ENCODE measurements at places on chromosomes 12 and 14.

GRCh38 chr14:89955022-89955744, 544 bp upstream of the TDP1 start:
- DNase-seq, result no peak

DNA sequence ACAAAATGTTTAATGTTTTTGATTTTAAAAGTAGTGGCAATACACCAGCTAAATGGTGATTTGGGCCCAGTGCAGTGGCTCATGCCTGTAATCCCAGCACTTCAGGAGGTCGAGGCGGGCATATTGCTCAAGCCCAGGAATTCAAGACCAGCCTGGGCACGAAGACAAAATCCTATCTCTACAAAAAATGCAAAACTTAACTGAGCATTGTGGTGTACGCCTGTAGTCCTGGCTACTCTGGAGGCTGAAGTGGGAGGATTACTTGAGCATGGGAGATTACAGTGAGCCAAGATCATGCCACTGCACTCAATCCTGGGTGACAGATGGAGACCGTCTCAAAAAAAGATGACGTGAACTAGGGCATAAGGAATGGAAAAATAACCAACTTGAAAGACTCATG, 4.7 kb downstream of the RPL36AL start:
- DNase-seq, result no peak

GRCh38 chr14:61451891-61452400, 130.6 kb downstream of the PRKCH start:
- DNase-seq, result no peak

GRCh38 chr14:55412676-55413075, 1.0 kb upstream of the ATG14 start:
- no peak for DNase-seq

- no peak for DNase-seq
Observed at GRCh38 chr12:39803151-39803550, 183.5 kb upstream of the ABCD2 start.

DNA sequence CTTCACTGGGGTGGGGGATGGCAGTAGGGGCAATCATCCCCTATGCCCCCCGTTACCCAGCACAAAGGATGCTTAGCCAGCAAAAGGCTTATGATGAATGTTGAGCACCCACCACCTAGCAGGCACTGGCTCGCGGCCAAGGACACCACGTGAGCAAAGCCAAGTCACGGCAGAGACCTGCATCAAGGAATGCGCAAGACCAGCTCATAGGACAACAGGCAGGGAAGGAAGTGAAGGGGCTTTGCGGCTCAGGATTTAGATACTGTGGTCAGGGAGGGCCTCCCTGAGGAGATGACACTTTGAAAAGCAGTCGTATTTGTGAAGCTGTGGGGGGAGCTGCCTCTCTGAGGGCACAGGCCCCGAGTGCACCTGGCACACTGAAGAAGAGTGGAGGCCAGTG, 32.8 kb downstream of the SH2B3 start:
- DNase-seq, result peak; percentile 63

- no peak for DNase-seq
Observed at GRCh38 chr12:48067250-48067938, 38.5 kb downstream of the SENP1 start.

DNA sequence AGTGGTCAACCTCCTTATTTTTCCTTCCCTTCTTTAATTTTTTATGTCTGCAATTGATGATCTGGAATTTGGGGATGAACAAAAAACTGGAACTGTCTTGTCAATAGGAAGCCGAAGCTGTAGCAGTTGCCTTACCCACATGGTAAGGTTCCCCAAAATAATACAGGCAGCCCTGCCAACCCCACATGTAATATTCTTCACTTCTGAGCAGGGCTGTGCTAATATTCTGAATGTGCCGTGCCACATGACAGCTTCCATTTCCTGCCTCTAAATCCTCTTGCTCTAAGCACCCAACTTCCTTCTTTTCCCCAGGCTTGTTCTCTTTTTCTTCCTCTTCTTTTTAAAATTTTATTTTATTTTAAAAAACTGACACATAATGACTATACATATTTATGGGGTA, 39.6 kb downstream of the GPATCH2L start:
- DNase-seq, result no peak

DNA sequence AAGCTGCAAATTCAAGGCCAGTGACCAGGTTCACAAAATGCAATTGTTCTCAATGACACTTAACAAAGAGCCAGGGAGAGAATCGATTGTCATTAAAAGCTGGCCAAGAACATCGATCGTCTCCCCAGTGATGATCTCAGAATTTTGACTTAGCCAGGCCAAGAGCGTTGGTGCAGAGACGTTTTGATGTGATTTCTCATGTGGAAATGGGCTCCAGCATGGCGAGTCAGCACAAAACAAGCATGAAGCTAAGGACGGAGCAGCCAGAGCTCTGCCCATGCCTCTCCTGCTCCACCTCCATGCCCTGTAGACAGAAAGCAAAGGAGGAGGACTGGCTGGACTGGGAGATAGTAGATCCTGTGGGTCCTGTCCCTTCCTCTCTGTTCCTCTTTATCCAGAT, 270.8 kb downstream of the FOXN3 start:
- DNase-seq, result no peak

DNA sequence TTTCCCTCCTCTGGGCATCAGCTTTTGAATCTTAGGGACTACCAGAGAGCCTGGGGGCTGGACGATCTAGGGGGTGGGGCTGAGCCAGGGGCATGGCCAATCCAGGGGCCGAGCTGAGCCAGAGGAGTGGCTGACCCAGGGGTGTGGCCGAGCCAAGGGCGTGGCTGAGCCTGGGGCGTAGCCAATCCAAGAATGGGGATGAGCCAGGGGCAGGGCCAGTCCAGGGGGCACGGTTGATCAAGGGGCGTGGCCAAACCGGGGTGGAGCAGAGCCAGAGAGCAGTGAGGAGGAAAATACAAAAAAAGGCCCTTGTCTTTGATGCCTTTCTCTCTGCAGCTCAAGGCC, 219.3 kb upstream of the NOS1 start:
- no peak for DNase-seq

DNA sequence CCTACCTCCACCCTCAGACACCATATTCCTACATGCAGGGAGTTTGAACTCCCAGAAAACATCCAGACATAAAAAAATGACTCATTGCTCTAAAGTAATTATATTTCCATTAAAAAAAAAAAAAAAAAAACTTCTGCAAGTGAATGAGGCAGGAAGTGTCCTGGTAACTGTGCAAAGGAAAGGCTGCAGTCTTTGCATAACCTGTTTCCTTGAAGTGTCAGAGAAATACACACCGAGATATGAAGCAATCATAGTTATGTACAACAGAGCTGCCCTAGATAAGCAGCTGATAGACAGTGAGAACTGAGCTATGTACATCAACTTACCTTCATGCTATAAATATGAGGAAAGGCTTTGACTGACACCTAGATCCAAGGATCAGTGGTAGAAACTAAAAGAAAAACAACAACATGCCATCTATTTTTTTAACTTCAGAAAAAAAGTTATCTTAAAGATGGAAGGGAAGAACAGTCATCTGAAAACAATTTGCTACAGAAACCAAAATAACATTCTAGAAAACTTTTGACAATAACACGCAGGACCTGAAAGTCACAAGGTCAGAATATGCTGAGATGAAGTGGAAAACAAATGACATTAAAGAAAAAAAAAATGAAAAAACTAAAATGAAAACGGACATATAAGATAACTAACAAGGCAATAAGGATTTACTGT, 263.2 kb downstream of the SEC23A start:
- no peak for DNase-seq

GRCh38 chr14:104595911-104596450, 8.6 kb downstream of the TMEM179 start:
- no peak for DNase-seq

- no peak for DNase-seq
Observed at GRCh38 chr14:33402604-33403003, 463.9 kb downstream of the NPAS3 start.

- no peak for DNase-seq
Observed at GRCh38 chr14:65501328-65501727, 88.8 kb downstream of the FUT8 start.

- no peak for DNase-seq
Observed at GRCh38 chr14:64208981-64209380, 85.2 kb downstream of the ESR2 start.

DNA sequence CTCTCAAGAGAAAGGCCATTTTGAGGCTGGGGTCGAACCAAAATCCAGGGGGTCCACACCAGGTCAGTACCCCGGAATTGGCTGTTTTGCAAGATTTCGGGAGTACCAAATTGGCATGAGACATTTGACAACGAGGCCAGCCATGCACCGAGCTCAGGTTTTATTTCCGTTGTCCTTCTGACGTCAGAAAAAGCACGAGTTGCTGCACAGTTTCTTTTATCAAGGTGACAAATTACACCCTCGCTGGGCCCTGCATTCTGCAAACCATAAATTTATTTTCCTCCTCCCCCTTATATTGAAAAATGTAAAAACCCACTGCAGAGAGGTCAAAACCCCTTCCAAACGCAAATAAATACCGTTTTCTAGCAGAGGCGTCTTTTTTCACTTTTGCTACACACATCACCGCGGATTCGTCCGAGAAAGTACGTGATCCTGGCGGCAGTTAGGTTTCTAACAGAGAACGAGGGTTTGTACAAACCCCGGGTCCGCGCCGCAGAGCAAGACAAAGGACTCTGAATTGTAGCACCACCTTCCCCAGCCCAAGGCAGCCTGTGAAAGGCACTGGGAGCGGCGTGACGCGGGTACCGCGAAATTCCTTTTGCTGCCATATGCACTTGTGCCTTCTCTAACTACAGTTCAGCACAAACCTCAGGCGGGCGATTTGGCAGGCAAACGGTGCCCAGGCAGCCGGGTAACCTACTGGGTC, 1.8 kb downstream of the SLC38A1 start:
- DNase-seq, result peak; percentile 32

GRCh38 chr12:112004041-112004440, 8.9 kb downstream of the TMEM116 start:
- DNase-seq, result no peak

GRCh38 chr12:70044167-70044566, 199.1 kb upstream of the CNOT2 start:
- no peak for DNase-seq

GRCh38 chr12:107605293-107605692, 80.3 kb upstream of the PWP1 start:
- DNase-seq, result no peak

DNA sequence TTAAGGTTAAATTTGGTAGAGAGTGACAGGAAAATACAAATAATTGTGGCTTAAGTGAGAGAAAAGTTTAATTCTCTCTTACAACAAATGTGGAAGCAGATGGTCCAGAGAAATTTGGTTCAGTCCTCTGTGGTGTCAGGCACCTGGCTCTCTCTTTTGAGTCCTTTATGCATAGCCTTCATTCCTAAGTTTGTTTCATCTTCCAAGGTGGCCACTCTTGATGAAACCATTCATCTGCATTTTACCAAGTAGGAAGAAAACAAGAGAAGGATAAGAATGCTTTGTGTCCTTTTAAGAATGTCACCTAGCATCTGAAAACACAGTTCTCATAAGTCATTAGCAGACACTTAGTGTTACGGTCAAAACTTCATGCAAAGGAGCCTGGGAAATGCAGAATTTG, 442.5 kb downstream of the CCER1 start:
- no peak for DNase-seq

GRCh38 chr12:31234955-31235867, 90.7 kb downstream of the SINHCAF start:
- no peak for DNase-seq

- DNase-seq, result no peak
Observed at GRCh38 chr12:133217219-133217618, 18.5 kb downstream of the ANHX start.

GRCh38 chr12:85057370-85057963, 21.3 kb downstream of the LRRIQ1 start:
- no peak for DNase-seq

- DNase-seq, result no peak
Observed at GRCh38 chr14:101584055-101584859, 23.0 kb downstream of the DIO3 start.

DNA sequence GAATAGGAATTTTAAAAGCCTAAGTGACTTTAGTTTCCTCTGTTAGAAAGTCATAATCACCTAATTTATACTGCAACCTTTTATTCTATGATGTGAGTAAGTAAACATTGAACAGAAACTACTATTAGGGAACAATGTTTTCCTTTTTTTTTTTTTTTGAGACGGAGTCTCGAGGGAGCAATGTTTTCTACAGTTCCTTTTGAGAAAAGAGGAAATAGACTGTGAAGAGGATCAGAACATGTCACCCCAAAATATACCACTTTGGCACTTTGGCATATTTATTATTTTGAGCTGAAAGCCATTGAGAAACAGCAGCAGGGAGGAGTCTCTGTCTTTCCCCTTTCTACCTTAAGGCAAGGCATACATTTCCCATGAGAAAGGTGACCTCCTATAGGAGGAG, 162.7 kb upstream of the CNOT2 start:
- DNase-seq, result no peak

DNA sequence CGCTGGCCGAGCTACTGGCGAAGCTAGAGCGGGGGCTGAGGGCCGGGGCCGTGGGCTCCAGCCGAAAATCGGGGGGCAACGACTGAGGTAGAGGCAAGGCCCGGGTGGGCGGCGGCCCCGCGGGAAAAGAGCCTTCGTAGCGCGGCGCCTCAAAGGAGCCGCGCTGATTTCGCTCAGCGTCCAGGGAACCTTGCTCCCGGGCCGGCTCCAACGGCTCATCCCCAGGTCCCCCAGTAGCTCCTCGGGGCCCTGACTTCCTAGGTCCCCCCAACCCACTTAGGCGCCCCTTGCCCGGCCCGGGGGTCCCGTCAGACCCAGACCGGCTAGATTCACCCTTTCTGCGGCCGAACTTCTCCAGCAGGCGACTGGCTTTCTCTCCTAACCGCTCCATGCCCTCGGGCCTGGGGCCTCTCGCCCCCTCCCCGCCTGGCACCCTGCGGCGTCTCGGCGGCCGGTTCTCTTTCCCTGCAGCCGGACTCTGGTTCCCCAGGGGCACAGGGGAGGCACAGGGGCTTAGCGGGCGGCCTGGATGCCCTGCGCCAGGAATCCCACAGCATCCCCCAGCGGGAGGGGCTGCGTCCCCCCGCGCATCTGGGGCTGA, 375 bp downstream of the AJUBA start:
- no peak for DNase-seq

DNA sequence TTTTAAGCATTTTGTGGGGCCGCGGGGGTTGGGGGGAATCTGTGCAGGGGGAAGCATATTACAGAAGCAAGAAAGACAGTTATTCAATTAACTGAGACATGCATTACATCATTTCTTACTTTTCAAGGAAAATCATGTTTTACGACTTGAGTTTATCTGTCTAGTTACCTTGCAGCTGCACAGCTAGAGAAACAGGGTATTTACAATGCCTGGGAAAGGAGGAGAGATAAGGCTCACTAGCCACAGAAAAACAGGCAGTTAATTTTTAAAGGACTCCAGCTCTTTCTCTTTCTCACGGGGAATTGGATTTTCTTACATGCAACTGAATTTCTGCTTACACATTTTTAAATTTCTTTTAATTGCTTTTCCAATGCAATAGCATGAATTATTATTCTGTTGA, 22.2 kb downstream of the FCF1 start:
- DNase-seq, result no peak

- no peak for DNase-seq
Observed at GRCh38 chr14:77638771-77639171, 22.3 kb upstream of the SPTLC2 start.

DNA sequence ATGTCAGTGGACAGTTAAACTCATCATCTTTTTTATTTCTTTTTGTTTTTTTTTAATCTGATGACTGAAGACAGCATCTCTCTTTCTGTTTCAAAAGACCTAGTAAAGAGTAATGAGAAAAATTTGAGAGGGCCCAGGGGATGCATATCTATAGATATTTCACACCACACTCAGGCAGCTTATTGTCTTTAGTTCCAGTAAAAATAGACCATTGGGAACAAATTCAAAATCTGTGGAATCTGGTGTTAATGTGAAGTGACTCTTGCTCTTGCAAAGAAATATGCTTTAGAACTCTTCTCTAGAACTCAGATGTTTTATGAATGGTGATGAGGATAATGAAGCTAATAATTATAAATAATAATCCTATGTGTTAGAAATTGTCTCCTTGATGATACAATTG, 214.5 kb upstream of the ATP2B1 start:
- no peak for DNase-seq
